ENCODE measurements at places on chromosomes 5 and 9. TPM values are rescaled to one million over a fixed set of nuclear protein-coding genes. Genes with fewer than 3 reads are reported as not detected.

GRCh38 chr9:70529833-70530232 is 115.4 kb upstream of the KLF9 start:
- no peak for DNase-seq

DNA sequence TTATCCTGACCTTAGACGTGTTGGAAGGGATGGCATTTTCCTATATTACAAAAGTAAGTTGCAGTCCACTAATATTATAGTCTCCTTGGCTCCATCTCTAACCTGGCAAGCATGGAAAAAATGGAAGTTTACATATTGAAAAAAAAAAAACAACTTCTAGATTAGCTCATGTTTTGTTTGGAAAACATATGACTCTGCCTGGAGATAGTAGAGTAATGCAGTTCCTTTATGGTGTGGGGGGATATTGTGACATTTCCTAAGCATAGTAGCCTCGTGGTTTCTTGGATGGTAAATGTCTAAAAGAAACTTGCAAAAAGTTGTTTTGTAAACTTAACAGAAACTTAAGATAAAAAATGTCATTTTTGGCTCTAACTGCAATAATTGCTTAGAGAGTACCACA is 244.4 kb upstream of the FBXL7 start:
- DNase-seq, result no peak

The ADGRD2 gene
- not detected for total RNA-seq

- no peak for DNase-seq
These were observed 571.2 kb upstream of the DAB2 start for GRCh38 chr5:39995990-39996389.

- DNase-seq, result no peak
These were observed 209.1 kb downstream of the CD180 start for GRCh38 chr5:66987540-66987939.

GRCh38 chr5:141778683-141779082 is 96.7 kb upstream of the ARAP3 start:
- no peak for DNase-seq

Data from dermis blood vessel endothelial cell (primary cell).